ENCODE measurements at places on chromosomes 7 and 10.
A peak's percentile ranks its signal among the peaks of the same experiment; 100 is the strongest.

- no peak for DNase-seq
These were observed 137.8 kb upstream of the CNTNAP2 start for GRCh38 chr7:145978769-145979168.

- peak; percentile 25 for DNase-seq
These were observed 23.5 kb upstream of the CARD11 start for GRCh38 chr7:3067193-3067592.

DNA sequence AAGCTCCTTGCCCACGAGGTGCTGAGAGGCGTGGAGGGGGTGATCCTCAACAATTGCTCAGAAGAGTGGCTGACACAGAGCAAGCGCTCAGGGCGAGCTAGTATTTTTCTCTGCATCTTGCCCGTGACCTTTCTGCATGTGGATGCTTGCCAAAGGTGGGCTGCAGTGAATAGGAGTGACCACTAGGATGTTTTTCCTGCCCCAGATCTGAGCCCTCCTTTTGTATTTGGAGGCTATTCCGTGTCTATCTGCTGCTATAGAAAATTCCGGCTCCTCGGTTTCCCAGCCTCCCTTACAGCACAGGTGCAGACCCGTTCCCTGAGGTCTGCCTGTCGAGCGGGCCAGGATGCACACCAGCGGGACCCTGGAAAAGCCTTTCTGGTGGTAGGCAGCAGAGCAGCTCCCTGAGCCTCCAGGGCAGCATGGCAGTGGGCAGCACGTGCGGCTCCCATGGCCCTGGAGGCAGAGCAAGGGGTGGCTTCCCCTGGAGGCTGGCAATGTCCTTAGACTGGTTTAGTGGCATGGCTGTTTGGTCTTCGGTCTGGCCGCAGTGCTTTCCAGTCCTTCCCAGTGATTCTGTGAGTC lies 145.1 kb upstream of the PCBD1 start:
- no peak for DNase-seq

- DNase-seq, result no peak
These were observed 20.7 kb upstream of the GDF10 start for GRCh38 chr10:47279276-47279675.

DNA sequence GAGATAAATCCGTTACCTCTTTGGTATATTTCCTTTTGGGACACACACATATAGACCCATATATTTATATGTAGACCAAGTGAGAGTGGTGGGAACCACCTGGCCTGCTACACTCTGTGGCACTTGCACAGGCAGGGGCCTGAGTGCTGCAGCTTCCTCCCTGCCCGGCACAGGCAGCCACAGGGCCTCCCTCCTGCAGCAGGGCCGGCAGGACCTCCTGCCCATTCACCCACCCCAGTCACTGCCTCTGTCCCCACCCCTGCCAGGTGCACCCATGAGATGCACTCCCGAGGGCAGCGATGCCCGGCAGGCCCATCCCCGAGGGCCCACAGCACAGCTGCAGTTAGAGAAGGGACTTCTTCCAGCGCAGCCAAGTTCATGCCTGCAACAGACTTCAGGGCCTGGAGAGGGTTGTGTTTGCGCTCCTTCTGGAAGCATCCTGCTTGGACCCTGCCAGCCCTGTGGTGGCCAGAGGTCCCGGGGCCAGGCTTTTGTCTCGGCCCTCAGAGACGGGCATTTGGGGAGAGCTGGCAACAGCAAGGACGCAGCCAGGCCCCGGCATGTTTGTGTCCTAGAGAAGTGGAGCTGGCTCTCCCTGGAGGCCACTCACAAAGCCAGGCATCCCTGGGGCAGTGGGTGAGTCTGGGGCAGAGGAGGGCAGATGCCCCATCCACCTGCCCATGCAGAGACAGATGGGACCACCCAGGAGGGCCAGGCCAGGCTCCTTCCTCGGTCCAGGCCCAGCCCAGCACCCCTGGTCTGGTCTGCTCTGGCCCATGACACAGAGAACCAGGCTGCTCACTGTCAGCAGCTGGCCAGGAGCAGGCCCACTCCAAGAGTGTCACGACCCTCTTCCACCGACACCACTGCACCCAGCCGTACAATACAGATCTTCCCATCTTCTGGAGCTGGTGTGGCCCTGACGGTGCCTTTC lies 41.4 kb downstream of the PWWP2B start:
- no peak for DNase-seq

GRCh38 chr7:103919272-103919868 lies 70.1 kb downstream of the RELN start:
- no peak for DNase-seq

GRCh38 chr7:38306914-38307313 lies 33.5 kb upstream of the TARP start:
- no peak for DNase-seq
